ENCODE measurements at places on chromosomes 11 and 22. TPM values are rescaled to one million over a fixed set of nuclear protein-coding genes. Genes with fewer than 3 reads are reported as not detected.

DNA sequence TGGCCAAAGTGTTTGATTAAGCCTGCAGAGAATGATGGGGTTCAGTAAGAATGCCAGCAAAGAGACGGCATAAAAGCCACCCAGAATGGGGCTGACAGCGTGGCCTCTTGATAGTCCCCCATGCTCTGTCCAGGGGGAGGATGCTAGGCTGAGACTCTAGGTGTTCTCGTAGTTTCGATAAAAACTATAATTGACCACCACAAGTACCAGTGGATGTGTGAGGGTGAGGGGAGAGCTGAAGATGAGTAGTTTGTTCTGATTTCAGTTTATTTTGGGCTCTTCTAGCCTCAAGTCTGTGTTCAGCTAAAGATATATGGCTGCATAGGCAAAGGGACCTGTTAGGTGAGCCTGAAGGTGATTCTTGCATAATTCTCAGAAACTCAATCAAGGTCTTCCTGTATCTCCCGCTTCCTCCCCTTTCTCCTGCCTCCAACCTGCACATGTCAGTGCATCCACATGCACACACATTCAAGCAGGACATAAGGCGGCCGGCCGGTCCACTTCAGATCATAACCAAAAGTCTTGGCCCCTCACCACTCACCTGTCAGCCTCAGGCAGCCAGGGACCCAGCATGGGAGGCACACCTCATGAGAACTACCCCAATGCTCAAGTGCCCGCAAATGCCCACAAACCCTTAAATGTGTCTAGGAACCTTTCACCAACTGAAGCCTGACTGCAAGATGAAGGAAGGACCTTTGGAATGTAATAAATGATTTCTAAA is 31.2 kb downstream of the FLI1 start:
- no peak for DNase-seq

GRCh38 chr22:35352214-35353111 is 28.4 kb upstream of the HMOX1 start:
- DNase-seq, result no peak

CDK2AP2 gene
- polyA plus RNA-seq, result 32.8 TPM

DNA sequence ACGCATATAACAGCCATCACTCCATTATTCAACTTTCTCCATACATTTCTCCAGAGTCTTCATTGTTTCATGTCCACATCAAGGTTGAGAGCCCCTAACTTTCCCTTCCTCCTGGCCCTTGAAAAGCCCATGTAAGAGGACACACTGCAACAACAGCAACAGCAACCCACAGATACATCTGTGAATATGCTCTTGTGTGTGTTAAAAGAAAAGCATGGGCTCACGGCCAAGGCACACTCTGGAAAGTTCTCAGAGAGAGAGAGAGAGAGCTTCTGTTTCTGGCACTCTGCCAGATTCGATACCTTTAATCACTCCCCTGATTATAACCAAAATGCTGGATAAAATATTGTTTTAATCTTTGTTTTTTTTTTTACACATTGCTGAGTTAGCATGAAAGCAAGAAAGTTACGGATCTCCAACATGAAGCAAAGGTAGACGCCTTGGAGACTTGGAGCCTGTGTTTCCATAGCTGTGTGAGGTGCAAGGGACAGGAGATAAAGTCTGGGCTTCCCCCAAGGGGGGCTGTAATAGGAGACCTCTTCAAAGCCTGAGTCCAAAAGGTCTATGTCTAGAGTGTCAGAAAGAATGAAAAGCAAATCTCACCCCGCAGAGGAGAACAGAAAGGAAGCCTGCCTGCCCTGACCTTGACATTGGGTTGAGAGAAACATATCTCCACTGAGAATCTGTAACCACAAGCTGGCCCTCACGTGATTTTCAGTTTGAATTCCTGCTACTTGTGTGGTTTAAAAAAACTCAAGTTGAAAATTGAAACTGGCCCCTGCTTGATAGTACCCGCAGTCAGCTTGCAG is 33.7 kb upstream of the MPPED1 start:
- DNase-seq, result no peak

All from SK-N-SH (cell line).